ENCODE measurements at places on chromosomes 4 and X. TPM values are rescaled to one million over a fixed set of nuclear protein-coding genes. Genes with fewer than 3 reads are reported as not detected.

Gene DMRTC1
- not detected for polyA plus RNA-seq

- DNase-seq = no peak
Observed at GRCh38 chr4:99872570-99872969, 21.7 kb downstream of the LAMTOR3 start.

GRCh38 chr4:175371091-175371490, 441.0 kb downstream of the GPM6A start:
- no peak for DNase-seq

GRCh38 chrX:27976284-27976683, 5.0 kb downstream of the DCAF8L1 start:
- DNase-seq = no peak

DNA sequence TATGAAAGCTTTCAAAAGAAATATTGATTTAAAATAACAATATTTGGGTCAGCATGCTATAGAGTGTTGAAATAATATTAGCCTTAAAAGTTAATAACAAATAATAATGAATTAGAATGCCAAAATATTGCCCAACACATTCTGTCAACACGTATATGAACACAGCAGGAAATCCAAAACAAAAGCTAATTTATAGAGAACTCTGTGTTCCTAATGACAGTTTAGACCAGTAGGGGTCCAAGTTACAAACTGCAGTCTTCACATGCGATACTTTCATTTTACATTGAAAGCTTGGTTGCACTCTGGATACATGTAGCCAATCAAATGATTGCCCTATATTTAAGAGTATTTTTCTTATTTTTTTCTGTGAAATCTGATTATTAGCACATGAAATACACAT, 274.4 kb downstream of the DCTD start:
- no peak for DNase-seq

DNA sequence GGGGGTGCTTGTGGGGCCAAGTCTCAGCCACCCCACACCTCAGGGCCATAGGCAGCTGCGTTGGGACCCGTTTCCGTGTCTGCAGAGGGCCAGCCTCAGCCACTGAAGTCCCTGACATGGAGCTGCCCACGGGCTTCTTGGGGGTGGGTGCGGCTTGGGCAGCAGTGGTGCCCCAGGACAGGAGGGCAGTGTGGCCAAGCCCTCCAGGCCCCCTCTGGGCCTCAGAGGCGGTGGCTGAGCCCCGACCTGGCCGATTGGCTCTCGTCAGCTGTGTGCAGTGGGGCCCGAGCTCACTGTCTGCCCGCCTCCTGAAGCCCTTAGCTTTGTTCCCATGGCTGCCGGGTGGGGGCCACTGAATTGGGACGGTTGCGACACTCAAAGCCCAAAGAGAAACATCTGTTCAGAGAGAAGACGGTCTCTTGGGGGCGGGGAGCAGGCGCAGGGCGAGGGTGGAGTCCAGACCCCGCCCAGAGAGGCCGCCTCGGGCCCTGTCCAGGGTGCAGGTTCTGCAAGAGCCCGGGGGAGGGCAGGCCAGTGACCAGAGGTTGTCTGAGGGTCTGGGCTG, 9.1 kb downstream of the FGFR3 start:
- DNase-seq = peak; percentile 6

DNA sequence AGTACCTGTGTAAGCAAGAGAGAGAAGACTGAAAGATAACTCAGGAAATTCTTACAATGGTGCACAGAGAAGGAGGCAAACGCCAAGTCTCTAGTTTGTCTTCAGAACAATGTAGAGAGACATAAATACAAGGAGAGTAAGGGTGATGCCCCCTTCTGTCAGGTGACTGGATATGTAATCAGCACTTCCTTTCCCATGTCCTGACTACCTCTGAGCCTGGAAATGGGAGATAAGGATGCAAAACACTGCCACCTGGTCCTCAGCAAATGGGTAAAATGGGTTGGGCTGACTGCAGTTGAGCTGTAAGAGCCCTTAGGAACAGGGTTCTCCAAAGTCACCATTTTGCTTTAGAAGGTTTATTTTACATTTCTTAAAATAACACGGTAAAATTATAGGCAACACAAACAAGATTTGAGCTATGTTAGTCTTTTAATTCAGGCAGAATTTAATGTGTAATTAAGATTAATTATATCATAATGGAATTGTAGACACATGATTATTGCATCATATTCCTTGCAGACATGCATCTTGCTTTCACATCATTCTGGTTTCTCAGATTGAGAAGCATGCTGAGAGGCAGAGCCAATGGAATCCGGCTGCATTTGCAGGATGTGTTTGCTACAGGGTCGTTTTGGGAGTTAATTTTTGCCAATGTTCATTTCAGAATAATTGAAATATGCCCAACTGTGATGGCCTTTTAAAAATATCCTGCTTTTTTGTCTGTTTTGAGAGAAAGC, 37.2 kb upstream of the ARX start:
- DNase-seq = no peak
